H4 (cell line): ENCODE measurements at places on chromosomes 7 and 10. TPM values are rescaled to one million over a fixed set of nuclear protein-coding genes. Genes with fewer than 3 reads are reported as not detected.

The GPR141 gene
- not detected in 2 replicates for total RNA-seq

DNA sequence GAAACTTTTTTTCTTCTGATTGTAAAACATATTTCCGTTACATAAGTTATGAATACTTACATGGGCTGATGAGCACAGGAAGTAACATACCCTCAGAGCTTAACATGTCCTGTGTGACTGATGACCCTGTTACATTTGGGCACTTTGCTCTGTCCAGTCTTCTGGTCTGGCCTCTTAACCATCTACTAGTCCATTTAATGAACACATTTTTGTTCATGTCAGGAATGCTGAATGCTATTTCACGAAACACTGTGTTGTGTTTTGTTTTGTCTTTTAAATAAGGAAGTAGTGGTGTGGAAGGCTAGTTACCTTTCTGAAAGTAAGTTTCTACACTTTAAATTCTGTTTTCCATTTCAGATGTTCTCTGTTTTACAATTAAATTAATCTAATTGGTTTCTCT, 77.7 kb downstream of the RBM33 start:
- DNase-seq = no peak

DNA sequence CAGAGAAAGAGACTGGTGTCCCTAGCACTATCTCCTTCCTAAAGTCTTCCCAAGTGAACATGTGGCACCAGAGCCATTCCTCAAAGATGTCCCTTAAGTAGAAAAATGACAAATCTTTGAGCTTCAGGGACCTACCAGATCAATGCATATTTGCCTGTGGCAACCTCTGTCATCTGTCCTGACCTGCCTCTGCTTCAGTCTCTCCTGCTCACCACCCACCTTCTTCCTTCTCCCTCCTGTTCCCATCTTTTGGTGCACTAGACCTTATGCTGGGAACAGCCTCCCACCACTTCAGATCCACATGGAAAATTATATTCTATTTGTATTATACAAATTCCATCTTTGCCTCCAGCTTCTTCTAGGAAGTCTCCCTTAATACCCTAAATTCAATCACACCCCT, 386.4 kb downstream of the PLXNA4 start:
- DNase-seq = no peak

The STEAP4 gene
- total RNA-seq = 0.02 and 0.06 TPM in 2 replicates

DNA sequence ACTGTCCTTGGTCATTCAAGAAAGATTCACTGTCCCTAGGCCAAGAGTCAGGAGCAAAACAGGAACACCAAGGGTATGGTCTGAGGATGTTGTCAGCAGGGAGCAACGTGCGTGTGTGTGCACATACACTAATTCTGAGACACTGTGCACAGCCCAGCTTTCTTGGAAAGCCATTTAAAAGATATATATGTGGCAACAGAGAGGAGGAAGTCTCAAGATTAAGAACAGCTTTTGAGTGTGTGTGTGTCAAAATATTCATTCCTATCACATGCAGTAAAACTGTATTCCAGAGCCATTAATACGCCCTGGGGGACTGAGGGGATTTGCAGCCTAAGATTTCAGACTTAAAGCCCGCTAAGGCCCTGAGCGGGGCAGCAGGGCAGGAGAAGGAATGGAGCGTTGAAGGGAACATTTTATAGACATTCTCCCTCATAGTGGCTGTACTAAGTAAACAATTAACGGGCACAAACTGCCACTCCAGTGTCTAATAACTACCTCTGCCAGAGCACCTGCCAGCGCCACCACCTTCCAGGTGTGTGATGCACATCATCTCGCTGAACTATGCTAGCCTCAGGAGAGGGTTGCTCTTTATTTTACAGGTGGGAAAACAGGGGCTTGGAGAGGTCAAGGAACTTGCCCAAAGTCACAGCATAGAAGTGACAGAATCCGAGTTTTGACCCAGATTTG, 2.0 kb downstream of the NOD1 start:
- no peak for DNase-seq

GRCh38 chr7:132577206-132578049, 1.2 kb upstream of the PLXNA4 start:
- DNase-seq = peak; percentile 35

DNA sequence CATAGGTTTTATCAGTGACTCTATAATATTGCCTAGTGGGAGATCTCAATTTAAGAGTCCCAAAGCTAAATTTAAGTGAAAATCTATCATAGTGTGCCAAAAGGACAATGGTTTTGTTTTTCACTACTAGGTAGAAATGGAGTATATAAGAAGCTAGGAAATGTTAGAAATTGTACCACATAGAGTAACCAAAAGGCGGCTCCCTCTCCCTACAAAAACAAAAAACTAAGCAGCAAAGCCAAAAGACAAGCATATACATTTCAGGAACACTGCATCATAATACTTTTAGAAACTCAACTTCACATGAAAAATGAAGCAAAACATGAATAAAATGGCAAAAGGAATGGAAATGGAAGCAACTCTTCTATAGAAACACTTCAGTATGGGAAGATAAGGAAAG, 271.6 kb downstream of the CACNA2D1 start:
- no peak for DNase-seq

DNA sequence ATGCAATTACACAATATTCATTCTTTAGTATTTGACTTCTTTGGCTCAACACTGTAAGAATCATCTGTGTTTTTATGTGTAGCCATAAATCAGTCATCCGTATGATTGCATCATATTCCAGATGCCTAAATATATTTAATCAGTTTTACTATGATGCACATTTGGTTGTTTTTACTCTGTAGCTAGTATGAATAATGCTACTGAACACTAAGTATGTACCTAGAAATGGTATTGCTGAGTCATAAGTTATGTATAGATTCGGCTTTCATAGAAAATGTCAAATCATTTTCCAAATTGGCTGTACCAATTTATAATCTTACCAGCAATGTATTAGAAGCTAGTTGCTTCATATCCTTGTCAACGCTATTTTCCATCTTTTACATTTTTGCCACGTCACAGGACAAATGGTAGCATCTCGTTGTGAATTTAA, 197.3 kb upstream of the PLXNA4 start:
- no peak for DNase-seq

GRCh38 chr10:42491801-42492200, 146.6 kb downstream of the ZNF33B start:
- no peak for DNase-seq

The PAPOLB gene
- 0.02 TPM in 1 of 2 replicates, not detected in the other for total RNA-seq

The PMS2 gene
- 35.0 and 36.3 TPM in 2 replicates for total RNA-seq

- no peak for DNase-seq
These were observed 489.2 kb upstream of the LRRN3 start for GRCh38 chr7:110601710-110602109.

- no peak for DNase-seq
These were observed 108.5 kb downstream of the PTPRN2 start for GRCh38 chr7:158479021-158479663.

DNA sequence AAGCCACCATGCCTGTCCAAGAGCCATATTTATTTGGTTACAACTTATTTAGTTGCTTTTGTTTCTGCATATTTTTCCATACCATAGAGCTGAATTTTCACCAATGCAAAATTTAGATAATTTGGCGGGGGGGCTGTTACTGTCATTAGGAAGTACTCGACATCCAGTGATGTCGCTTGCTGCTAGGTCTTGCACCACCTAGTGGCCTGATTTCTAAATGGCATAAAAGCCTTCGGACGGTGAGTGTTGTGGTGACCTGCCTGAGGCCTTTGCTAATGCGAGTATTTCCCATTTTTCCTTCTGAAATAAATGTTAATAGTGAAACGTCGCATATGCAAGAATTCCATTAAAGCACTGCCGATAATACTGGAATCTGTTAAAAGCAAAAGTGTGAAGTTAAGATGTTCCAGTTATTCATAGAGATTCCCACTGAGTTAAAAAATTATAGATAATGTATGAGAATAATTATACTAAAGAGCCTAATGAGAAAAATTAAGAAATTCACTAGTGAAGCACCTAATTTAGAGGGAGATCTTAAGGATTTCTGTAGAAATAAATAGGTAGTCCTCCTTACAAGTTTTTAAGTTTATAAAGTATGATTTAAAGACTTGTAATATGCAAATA, 86.1 kb upstream of the DNAJB6 start:
- peak; percentile 68 for DNase-seq

DNA sequence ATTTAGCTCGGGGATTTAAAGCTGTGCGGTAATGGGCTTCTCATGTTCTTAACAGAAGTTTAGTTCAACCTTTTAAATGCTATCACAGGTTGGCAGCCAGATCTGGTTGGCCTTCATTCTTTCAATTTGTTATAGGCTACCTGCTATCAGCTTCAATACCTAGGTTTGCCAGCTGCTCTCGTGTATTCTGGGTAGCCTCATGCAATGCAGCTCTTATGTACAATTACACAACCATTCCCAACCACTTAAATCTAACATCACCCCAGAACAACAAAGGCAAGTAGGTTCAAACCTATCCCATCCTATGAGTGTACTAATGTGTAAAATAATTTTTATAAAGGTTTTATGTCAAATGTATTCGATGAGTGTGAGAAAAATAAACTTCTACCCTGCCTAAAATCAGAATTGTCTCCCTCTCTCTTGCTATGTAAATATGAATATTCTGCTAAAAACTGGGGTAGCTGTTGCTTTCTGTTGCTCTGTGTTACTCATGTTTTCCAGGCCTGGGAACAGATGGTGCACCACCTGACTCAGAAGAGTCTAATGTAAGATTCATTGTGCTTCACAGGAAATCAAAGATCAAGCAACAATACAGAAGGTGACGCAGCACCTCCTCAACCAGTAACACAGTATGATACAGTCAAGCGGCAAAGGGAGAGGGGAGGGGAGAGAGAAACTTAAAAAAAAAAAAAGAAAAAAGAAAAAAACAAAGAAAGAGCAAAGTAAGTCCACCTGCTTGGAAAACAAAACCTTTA, 188.6 kb downstream of the ETV1 start:
- DNase-seq = peak; percentile 69

The POU6F2 gene
- total RNA-seq = 0.35 and 0.41 TPM in 2 replicates

DNA sequence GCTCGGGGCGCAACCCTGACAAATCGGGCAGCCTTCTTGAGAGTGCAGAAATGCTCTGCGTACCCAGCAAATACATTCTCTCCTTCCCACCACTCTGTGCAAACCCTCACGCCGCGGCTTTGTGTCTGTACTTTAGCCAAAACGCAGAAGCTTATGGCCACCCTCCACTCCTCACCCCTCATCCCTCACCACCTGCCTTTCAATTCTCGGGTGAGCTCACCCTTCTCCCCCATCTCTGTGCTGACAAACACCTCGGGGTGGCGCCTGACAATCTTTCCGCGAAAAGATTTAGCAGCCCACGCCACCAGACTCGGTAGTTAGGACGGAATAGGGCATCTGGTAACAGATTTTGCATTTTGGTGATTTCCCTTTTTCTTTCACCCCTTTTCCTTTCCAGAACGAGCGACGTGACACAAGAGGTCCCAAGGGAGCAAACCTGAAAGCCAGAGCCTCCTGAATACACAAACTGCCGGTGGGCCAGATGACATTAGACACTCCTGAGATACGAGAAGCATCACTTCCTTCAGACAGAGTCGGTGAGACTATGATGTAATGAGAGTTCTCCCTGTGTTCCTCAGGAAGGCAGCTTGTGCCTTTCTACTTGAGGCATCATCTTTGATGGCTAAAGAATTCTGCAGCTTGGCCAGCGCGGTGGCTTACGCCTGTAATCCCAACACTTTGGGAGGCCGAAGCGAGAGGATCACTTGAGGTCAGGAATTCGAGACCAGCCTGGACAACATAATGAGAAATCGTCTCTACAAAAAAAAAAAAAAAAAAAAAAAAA, 671 bp upstream of the ATAD1 start:
- no peak for DNase-seq

The CALML3 gene
- not detected in 2 replicates for total RNA-seq

DNA sequence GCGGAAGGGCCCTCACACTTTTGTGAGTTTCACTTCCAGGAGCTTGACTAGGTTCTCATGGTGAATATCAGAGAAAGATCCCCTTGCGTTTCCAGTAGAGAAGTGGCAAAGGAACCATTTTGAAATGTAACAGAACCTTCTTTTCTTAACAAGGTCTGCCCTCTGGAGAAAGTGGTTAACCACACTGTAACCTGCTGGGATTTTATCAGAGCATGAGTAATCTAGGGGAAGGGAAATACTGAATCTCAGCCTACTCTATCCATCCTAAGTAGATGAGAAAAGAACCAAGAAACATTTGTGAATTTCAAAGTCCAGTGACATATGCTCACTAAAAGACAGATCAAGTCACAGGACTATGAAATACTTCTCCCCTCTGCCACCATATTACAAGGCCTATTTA, 235.5 kb downstream of the ZEB1 start:
- DNase-seq = peak; percentile 46

DNA sequence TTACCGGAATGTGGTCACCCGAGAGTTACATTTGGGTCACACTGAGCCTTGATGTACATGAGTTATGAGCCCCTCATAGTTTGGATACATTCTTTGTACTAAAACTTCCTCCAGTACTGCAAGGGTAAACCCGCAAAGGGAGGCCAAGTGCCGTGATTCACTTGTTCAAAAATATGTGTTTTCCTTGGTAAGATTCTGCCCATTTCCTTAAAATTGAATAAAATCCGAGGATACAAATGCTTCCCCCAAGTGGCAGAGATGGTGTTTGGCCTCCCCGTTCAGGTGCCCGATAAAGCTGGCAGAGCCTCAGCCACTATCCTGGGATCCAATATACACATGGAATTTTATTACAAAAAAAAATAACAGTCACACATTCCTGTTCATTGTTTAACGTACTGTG, 268.3 kb downstream of the DIP2C start:
- DNase-seq = no peak

GRCh38 chr7:123724817-123725253, 24.0 kb downstream of the WASL start:
- no peak for DNase-seq

The WNT16 gene
- not detected in 2 replicates for total RNA-seq

The TAS2R5 gene
- not detected in 2 replicates for total RNA-seq

GRCh38 chr10:14556285-14556956, 218.3 kb downstream of the FAM107B start:
- no peak for DNase-seq

- DNase-seq = peak; percentile 76
These were observed at the start of gene SLC29A4 for GRCh38 chr7:5282543-5283316. SLC29A4 (plus strand) TSS chr7:5282943; CDS start chr7:5287817, 4,874 bp downstream.

DNA sequence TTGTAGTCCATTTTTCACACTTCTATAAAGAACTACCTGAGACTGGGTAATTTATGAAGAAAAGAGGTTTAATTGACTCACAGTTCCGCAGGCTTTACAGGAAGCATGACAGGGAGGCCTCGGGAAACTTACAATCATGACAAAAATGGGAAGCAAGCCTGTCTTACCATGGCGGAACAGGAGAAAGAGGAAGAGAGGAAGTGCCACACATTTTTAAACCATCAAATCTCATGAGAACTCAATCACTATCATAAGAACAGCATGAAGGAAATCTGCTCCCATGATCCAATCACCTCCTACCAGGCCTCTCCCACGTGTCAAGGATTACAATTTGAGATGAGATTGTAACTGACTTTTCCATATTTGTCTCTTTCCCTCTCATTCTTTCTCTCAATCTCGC, 9.3 kb upstream of the PNPLA8 start:
- no peak for DNase-seq

The CD36 gene
- 1.2 and 5.2 TPM in 2 replicates for total RNA-seq

DNA sequence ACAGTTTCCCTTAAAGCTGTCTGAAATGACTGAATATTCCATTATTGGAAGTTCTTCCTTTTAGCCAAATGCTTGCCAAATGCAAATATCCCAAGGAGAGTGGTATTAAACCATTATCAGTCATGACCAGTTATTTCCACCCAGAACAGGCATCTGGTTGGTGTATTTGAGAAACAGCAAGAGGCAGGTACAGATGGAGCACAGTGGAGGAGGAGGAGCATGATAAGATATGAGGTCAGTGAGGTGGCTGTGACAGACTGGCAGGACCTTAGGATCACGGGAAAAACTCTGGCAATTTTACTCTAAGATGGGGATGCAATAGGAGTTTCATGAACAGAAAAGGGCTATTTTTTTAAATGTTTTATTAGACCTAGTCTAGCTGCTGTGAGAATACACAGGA, 6.4 kb downstream of the HEPACAM2 start:
- DNase-seq = no peak

GRCh38 chr10:13247246-13247645, 13.1 kb upstream of the UCMA start:
- no peak for DNase-seq
